ENCODE measurements at places on chromosomes 6 and 20.

GRCh38 chr6:136072691-136073090 is 177.4 kb downstream of the MTFR2 start:
- no peak for DNase-seq

- DNase-seq, result no peak
These were observed 460.4 kb upstream of the RUNX2 start for GRCh38 chr6:44867571-44868334.

GRCh38 chr6:101294676-101295075 is 98.8 kb upstream of the GRIK2 start:
- DNase-seq, result no peak

DNA sequence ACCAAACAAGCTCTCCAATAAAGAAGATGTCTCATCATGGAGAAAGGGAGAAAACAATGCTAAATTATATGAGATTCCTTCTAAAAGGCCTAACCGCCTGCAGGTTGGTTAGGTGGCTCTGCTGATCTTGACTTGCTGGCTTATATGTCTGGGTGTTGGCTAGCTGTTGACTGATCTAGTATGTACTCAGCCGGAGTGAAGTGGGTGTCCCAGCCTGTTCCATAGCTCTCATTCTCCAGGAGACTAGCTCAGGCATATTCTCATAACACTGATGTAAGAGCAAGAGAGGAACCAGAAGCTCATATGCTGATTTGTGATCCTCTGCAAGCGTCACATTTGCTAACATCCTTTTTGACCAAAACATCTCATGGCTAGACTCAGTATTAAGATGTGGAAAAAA is 473.0 kb downstream of the BMP2 start:
- DNase-seq, result no peak

DNA sequence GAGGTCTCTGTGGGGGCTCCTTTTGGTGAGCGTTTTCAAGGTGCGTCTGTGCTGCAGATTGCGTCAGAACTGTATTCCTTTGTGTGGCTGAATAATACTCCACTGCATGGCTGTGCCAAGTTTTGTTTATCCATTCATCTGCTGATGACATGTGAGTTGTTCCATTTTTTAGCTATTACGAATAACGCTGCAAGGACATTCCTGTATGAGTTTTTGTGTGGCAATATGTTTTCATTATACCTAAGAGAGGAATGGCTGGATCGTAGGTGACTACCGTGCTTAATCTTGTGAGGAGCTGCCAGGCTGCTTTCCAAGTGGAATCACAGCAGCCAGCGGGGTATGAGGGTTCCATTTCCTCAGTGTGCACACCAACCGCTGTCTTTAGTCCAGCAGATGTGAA is 1.1 kb upstream of the DACT2 start:
- no peak for DNase-seq

- DNase-seq, result no peak
These were observed 53.7 kb upstream of the TMX4 start for GRCh38 chr20:8073024-8073832.

- no peak for DNase-seq
These were observed 205.2 kb downstream of the FARS2 start for GRCh38 chr6:5466281-5467136.

DNA sequence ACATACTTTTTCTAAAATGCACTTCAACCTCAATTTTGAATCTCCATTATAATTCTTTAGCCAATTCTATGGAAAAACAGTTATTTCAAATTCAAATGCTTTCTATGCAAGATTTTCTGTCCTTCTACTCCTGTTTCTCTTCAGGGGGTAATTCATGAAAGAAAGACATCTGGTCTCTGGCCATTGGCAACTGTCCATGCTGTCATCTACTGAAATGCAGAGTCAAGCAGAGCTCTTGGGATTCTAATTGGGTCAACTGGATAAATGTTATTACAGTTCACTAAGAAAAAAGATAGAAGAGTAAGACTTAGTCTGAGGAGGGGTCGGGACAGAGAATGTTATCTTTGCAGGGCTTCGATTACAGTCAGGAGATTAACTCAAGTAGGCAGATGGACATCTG is 22.0 kb upstream of the BMP5 start:
- no peak for DNase-seq

DNA sequence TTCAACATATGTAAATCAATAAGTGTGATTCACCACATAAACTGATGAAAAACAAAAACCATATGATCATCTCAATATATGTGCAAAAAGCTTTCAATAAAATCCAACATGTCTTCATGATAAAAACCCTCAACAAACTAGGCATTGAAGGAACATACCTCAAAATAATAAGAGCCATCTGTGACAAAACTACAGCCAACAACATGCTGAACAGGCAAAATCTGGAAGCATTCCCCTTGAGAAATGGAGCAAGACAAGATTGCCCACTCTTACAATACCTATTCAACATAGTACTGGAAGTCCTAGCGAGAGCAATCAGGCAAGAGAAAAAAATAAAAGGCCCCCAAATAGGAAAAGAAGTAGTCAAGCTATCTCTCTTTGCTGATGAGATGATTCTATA is 76.5 kb downstream of the OTOR start:
- no peak for DNase-seq
